ENCODE measurements at places on chromosomes 12 and 14.

- no peak for DNase-seq
These were observed 308.7 kb upstream of the DDHD1 start for GRCh38 chr14:53461858-53462257.

GRCh38 chr12:92138626-92139025 lies 7.0 kb downstream of the BTG1 start:
- no peak for DNase-seq

DNA sequence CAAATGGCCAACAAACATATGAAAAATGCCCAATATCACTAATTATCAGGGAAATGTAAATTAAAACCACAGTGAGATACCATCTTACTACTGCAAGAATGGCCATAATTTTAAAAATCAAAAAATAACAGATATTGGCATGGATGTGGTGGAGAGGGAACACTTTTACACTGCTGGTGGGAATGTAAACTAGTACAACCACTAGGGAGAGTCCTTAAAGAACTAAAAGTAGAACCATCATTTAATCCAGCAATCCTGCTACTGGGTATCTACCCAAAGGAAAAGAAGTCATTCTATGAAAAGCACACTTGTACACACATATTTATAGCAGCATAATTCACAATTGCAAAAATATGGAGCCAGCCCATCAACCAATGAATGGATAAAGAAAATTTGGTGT lies 459.7 kb downstream of the GXYLT1 start:
- DNase-seq = no peak

GRCh38 chr14:24207625-24208024 lies 2.1 kb downstream of the TSSK4 start:
- no peak for DNase-seq

DNA sequence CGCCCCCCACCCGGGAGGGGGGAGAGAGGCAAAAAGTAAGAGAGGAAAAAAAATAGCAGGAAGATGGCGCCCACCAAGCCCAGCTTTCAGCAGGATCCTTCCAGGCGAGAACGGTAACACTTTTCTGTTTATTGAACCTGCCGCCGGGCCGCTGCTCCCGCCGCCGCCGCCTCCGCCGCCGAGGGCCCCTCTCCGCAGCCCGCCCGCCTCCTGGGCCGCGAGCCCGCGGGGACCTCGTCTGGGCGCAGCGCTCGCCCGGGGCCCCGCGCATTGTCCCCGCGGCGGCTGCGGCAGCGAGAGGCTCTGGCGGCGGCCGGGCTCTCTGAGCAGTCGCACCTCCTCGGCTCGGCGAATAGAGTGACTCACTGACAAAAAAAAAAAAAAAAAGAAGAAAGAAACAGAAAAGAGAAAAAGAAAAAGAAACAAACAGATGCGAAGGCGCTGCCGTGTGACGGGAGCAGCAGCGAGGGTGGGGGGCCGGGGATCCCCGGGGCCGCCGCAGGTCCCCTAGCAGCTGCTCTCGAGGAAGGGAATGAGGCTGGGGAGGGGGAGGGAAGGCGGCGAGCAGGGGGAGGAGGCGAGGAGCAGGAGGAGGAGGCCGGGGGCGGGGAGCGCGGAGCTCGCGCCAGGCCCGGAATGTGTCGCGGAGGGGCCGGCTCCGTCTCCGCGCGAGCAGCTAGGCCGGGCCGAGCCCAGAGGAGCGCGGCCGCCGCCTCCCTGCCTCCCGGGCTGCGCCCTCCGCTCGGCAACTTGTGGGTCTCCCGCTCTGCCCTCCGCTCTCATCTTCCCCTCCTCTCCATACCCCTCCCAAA lies 781 bp downstream of the NPAS3 start:
- peak; percentile 71 for DNase-seq

- peak; percentile 95 for DNase-seq
These were observed 6.3 kb downstream of the TNFRSF1A start for GRCh38 chr12:6335451-6336078.

Measured in iris pigment epithelial cell (primary cell).